T-helper 1 cell (primary cell): ENCODE measurements at places on chromosomes 3 and 15.

- no peak for DNase-seq
Observed at GRCh38 chr15:57323806-57324589, 52.3 kb upstream of the CGNL1 start.

- DNase-seq: peak; percentile 37
Observed at GRCh38 chr3:53255423-53255774, 423 bp downstream of the TKT start.

GRCh38 chr3:27253391-27253790 lies 115.8 kb downstream of the NEK10 start:
- no peak for DNase-seq

DNA sequence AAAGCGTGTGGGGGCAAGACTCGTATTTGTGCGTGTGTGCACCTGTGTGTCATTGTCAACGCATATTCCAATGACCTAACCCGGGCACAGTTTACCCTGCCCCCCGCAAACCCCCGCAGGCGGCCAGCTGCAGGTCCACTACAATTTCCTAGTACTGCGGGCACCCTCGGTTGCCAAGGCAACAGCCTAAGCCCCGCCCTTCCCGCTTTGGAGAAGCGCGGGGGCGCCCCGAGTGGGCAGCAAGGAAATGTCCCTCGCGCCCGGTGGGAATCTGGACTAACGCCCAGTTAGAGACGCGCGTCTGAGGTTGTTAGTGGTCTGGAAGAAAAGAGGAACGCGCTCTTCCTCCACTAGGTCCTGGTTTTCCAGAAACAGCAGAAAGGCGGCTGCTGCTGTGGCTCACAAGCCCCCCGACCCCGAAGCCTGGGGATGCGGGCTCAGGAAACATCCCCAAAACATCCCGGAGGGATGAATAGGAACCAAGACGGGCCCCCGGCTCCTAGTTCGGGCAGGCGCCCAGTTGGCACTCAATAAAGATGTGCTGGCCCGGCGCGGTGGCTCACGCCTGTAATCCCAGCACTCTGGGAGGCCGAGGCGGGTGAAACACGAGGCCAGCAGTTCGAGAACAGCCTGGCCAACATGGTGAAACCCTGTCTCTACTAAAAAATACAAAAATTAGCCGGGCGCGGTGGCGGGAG lies 1.1 kb downstream of the ABHD14A start:
- DNase-seq: no peak

DNA sequence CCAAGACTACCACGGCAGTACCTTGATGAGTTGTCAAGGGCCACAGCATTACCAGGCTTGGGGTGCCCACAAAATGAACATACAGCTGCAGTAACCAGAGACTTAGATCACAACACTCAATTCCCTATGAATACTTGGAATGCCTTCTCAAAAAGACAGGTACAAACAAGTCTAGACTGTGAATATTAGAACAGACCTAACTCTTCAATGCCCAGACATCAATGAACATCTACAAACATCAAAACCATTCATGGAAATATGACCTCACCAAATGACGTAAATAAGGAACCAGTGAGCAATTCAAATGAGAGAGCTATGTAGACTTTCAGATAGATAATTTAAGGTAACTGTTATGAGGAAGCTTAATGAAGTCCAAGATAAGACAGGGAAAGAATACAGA lies 185.1 kb upstream of the POU1F1 start:
- DNase-seq: no peak

GRCh38 chr3:135191708-135192107 lies 396.6 kb downstream of the EPHB1 start:
- no peak for DNase-seq

DNA sequence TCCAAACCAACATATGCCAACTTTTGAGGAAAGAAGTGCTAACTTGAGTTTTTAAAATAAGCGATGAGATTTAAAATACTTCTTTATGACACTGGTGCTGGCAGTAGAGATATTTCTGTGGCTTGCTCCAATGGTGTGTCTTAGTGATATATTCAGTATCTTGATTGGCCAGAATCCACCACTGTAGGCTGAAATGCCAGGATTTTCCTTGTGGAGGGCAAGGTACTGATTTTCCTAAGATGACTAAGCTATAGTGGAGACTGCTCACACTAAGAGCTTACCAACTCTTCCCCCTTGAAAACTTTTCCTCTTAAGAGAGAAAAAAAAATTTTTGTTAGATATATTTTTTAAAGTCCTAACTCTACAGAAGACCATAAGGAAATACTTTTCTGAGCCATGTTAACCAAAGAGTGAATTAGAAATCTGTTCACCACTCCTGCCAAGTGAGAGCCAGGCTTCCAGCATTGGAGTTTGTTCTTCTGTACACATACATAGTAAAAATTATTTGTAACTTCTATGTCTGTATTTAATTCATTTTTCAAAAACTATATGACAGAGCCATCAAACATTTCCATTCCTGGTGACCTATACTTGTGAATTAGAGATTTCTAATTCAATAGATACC lies 109.1 kb downstream of the PPP2R3A start:
- DNase-seq: no peak

DNA sequence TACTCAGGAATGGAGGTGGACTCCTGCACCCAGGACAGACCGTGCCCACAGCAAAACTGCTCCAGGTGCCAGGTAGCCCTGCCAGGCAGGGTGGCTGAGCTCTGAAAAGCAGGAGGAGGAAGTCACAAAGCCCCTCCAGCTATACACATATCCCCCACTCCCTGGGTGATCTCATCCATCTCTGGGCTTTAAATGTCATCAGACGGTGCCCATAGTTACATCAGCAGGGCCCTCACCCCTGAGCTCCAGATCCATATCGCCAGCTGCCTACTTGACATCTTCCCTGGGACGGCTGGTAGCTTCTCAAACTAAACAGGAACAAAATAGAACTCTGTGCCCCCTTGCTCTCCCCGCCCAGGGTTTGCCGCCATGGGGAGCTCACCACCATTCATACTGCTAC lies 87.7 kb downstream of the MEGF11 start:
- DNase-seq: no peak
